ENCODE measurements at places on chromosomes 12 and 14.

- no peak for DNase-seq
These were observed 392.9 kb upstream of the FOXG1 start for GRCh38 chr14:28373721-28374120.

- DNase-seq, result no peak
These were observed 302 bp downstream of the CCDC38 start for GRCh38 chr12:95942101-95942523.

DNA sequence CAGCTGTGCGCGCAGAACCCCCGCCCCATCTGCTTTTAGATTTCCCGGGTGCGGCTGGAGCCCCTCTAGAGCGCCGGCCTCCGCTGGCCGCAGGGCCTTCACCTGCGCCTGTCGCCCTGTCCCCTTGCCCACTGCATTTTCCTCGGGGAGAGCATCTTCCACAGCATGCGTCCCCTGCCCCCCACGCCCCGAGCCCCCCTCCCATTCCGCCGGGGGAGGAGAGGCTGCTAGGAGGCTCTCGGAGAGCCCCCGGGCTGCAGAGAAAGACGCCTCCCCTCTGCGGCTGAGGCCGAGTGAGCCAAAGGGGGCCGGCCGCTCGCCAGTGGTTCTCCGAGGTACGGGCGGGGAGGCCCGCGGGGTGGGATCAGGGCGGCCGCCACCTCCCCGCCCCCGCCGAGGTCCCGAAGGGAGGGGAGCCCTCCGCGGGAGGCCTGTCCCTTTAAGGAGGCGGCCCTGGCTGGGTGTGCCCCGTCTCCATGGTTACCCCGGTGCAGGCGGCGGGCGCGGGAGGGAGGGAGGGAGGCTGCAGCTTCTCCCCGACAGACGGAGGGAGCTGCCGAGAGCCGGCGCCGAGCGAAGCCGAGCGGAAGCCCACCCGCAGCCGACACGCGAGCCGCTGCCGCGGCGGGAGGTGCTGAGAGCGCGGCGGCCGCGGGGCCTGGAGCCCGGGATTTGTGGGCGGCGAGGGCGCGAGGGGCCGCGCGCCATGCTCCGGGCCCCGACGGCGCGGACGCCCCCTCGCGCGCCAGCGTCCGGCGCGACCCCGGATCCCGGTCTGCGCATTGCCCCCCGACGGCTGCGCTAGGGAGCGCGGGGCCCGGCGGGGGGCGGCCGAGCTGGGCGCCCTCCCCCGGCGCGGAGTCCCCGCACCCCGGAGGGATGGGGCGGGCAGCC, at the start of gene KCNH3:
TSS of gene KCNH3 (plus strand) at position 521 of the 894 bp plus-strand sequence. CDS start 387 bp downstream, outside the sequence.
- DNase-seq, result peak; percentile 77

- DNase-seq, result no peak
These were observed 1312.8 kb downstream of the TMEM121 start for GRCh38 chr14:106838991-106839769.

DNA sequence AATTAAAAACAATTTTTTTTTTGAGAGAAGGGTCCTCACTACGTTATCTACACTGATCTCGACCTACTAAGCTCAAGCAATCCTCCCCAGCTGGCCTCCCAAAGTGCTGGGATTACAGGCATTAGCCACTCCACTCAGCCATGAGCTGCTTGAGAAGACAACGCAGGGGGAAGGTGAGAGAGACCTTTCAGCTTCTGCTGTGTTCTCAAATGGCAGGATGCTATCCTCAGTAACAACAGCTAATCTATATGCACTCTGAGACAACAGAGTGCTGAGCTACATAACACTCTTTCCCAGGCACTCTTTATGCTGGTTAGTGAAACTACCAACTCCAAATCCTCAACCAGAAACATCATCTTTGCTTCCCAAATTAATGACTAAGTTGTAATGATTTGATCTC, 526.1 kb downstream of the CCER1 start:
- DNase-seq, result no peak

GRCh38 chr12:127041985-127042625, 1224.9 kb upstream of the TMEM132C start:
- no peak for DNase-seq

DNA sequence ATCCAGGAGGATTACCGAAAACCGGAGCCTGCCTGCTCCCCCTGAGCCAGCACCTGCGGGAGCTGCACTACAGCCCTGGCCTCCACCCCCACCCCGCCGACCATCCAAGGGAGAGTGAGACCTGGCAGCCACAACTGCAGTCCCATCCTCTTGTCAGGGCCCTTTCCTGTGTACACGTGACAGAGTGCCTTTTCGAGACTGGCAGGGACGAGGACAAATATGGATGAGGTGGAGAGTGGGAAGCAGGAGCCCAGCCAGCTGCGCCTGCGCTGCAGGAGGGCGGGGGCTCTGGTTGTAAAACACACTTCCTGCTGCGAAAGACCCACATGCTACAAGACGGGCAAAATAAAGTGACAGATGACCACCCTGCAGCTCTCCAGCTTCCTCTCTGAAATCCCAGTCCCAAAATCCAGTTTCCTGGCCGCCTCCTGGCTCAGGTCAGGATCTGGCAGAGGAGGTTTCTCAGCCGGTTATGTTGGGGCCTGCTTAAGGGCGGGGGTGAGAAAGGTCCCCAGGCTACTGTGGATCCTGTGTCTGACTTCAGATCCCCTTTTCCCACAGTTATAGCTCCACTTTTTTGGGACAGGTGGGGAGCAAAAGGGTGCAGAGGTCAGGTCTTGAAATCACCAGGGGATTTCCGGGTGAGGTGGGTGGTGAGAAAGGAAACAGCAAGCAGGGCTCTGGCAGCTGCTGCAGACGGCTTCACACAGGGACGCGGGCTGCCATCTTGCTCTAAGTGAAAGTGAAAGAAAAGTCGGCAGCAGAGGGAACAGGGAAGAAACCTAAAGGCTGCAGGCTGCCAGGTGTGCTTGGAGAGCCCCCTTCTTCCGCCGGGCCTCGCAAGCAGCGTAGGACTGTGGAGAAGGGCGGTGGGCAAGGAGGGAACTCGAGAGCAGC, at the start of gene TAPBPL:
TSS of gene TAPBPL (plus strand) at position 695 of the 897 bp plus-strand sequence. CDS start 207 bp downstream, outside the sequence.
- peak; percentile 96 for DNase-seq

GRCh38 chr12:78628491-78629100, 236.0 kb upstream of the SYT1 start:
- DNase-seq, result no peak

DNA sequence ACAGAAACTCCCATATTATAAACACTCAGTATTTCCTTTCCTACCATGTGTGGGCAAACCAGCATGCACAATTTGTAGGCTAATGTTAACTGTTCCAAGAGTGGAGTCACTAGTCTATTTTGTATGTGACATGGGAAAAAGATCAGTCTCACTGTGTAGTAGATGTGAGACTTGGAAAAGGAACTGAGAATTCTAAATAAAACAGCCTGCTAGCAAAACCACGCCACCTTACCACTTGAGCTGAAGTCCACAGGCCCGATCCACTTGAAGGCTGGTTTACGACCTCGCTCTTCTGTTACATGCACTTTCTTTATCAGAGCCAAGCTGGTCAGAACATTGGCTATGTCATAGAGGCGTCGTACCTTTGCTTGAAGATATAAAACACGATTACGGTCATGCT, 22.5 kb downstream of the E2F7 start:
- DNase-seq, result no peak

DNA sequence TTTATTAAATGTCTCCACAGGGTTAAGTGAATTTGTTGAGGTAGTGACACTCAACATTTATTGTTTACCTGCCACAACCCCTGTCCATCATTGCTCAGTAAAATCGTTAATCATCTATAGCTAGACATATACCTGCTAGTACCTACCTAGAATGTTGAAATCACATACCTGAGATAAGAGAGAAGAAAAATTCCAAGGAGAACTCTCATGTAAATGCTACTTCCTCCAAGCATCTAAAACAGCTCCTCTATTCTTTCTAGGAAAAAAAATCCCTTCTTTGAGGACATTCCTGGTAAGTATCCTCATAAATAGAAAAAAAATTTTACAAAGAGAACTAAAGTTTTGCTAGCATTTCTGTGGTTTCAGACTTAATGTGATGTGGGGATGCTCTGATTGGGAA, 325.1 kb downstream of the DAD1 start:
- DNase-seq, result no peak

- no peak for DNase-seq
These were observed 97.1 kb downstream of the SCAF11 start for GRCh38 chr12:45893240-45893639.

DNA sequence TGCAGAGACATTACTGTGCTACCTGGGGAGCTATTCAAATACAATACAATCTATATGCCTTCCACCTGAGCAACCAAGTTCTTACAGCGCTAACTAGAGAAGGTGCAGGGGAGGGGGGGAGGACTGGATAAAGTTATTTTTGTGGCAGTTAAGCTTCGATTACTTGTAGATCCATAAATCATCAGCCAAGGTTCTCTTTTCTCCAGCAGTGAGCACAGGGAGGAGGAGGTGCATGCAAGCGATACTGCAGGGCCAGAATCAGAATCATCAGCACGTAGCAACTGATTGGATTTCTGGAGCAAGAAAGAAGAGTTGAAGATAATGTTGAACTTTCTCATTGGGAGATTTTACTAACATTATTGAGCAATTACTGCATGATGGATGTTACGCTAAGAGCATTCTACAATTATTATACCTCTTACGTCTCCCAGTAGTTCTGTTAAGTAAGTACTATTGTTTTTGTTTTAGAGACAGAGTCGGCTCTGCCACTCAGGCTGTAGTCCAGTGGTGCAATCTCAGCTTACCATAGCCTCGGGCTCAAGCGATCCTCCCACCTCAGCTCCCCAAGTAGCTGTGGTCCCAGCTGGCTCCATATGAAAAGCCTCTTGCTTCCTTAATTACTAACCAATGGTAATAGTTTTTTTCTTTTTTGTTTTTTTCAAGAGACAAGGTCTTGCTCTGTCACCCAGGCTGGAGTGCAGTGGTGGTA, 74.6 kb upstream of the EEA1 start:
- no peak for DNase-seq

DNA sequence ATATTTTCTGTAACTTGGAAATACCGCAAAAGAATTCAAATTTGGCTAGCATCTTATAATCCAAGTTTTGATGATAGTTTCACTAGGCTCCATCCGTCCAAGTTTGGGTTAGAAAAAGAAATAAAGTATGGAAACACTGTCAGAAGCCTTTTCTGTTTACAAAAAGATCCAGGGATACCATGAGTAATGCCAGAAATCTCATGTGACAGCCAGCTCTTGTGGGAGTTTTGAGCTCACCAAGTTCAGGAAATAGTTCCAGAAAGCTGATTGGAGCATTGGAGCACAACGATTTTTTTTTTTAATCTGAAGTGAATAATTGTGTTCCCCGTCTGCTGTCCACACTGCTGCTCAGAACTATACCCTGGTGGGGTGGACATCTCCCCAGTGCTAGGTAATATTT, 229.7 kb upstream of the NPAS3 start:
- peak; percentile 57 for DNase-seq

DNA sequence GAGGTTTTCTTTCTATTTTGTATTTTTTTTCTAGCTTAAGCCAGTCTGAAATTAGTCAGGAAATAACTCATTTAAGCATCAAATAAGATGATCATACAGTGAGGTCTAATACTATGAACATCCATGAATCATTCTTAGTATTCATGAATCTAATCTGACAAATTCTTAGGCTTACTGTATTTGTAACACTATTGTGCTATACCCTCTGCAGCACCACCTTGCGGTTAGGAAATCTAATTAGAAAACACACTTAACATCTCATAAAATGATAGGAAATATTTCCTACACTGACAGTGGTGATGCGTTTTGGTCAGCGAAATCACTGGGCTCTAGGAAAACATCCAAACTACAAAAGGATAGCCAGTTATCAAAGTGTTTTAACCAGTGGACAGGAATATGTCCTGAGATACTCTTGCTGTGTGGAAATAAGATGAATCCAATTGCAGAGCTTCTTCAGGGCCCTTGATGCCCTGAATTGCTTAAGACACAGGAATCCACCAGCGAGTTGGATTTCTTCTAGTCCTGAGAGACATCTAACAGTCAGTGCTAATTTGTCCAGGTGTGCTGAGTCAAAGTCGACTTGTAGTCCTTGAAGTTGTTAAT, 109.3 kb upstream of the MYF6 start:
- DNase-seq, result no peak

DNA sequence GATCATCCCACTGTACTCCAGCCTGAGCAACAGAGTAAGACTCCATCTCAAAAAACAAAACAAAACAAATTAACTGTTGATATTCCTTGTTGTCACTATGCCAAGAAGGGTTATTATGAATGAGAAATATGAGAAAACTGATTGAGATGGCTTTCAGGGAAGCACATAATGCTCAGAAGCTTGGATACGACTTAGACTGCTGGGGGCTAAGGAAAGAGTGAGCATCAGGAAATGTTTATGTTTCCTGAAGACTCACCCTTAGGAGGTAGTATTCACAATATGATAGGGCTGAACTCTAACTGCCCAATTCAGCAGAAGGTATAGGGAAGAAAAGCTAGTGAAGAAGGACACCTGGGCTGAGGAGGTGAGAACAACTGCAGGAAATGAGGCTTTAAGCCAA, 6.3 kb downstream of the STYK1 start:
- DNase-seq, result no peak

- no peak for DNase-seq
These were observed 2.3 kb downstream of the CORO1C start for GRCh38 chr12:108728820-108729611.

- DNase-seq, result no peak
These were observed 36.5 kb upstream of the KICS2 start for GRCh38 chr12:64258576-64258975.

DNA sequence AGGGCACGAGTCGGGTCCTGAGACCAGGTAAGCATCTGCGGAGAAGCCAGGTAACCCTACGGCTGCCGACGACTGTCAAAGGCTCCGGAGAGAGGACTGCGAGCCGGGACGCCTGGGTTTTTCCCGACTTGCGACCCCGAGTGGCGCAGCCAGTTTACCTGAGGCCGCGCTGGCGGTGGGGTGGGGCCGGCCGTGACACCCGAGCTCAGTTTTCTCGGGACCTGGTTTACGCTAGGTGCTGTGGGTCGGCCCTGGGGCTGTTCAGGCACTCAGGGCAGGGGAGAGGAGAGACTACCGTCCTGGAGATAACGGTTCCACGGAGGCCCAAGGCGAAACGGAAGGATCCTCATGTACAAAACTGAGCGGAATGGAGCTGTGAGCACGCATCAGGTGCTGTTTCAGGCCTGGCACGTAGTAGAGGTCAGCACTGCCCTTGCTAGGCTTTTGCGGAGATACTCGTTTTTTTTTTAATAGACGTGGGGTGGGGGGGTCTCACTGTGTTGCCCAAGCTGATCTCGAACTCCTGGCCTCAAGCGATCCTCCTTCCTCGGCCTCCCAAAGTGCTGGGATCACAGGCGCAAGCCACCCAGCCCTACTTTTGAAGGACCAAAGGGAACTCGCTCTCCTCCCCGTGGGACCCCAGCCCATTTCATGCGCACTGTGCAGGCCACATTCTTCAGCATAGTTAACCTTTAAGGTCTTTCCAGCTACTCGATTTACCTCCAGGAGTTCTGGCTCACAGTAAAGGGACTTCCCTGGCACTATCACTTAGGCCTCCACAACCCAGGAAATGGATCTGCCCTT, 471 bp downstream of the MTRFR start:
- no peak for DNase-seq

GRCh38 chr12:129606239-129606638, 297.6 kb downstream of the TMEM132D start:
- DNase-seq, result no peak
